Heart left ventricle (tissue), 16 donors: ENCODE measurements at places on chromosomes 4 and X.

- no peak for DNase-seq
- H3K36me3 ChIP-seq: no peaks in the 10 kb centered on the region
- no peaks in the 10 kb centered on the region for H3K27me3 ChIP-seq
- no peak overlapping the region for H3K4me3 ChIP-seq
- H3K27ac ChIP-seq: no peak overlapping the region
These were observed 25.9 kb upstream of the ETNPPL start for GRCh38 chr4:108788731-108789130.

- H3K27me3 ChIP-seq: no peaks in the 10 kb centered on the region
- no peak overlapping the region for H3K27ac ChIP-seq
- no peaks in the 10 kb centered on the region for H3K4me1 ChIP-seq
- H3K4me3 ChIP-seq: no peak overlapping the region
- DNase-seq: no peak
- no peaks in the 10 kb centered on the region for H3K36me3 ChIP-seq
These were observed 113.9 kb downstream of the RTL3 start for GRCh38 chrX:78545233-78545632.

GRCh38 chr4:46992338-46992737 is 1.0 kb downstream of the GABRA4 start:
- no peaks in the 10 kb centered on the region for H3K27me3 ChIP-seq
- DNase-seq: no peak
- H3K4me3 ChIP-seq: peak overlapping the region; percentile 61
- H3K4me1 ChIP-seq: no peaks in the 10 kb centered on the region
- no peaks in the 10 kb centered on the region for H3K36me3 ChIP-seq

DNA sequence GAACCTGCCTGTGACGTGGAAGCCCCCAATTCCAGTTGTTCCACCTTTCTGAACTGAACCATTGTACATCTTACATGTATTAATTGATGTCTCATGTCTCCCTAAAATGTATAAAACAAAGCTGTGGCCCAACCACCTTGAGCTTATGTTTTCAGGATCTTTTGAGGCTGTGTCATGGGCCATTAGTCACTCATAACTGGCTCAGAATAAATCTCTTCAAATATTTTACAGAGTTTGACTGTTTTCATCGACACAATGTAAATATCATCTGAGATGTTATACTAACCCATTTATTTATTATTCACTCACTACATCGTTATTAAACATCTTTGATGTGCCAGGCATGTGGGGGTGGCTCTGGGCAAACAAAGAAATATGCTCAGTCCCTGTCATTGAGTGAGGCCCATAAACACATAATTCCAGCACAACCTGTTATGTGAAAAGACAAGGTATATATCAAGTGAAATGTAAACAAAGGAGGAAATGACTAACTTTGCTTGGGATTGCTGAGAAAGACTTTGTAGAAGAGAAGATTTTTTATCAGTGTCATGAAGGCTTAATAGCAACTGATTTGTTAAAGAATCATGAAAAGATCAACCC is 34.5 kb upstream of the PPM1K start:
- no peak overlapping the region for H3K4me3 ChIP-seq
- H3K4me1 ChIP-seq: no peaks in the 10 kb centered on the region
- DNase-seq: no peak
- H3K27me3 ChIP-seq: no peaks in the 10 kb centered on the region
- H3K27ac ChIP-seq: no peak overlapping the region

DNA sequence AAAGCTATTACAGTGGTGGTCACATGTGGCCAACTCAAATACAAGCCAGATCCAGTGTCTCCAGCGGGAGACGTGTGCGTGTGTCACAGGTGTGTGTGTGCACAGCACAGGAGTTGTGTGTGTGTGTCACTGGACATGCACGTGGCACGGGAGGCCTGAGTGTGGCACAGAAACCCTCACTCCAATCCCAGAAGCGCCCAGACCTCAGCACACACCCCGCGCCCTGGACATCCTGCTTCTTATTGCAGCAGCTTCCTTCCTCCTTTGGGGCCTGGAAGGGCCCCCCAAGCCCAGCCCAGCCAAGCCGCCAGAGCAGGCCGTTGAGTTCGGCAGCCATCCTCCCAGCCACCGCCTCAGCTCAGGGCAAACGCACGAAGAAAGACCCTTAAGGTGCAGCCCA is 37.9 kb downstream of the ACOX3 start:
- peak overlapping the region; percentile 80 for H3K27ac ChIP-seq
- no peaks in the 10 kb centered on the region for H3K27me3 ChIP-seq
- H3K4me1 ChIP-seq: peaks cover 25% of the 10 kb centered on the region
- H3K36me3 ChIP-seq: peaks cover 46% of the 10 kb centered on the region
- H3K4me3 ChIP-seq: no peak overlapping the region

- H3K36me3 ChIP-seq: no peaks in the 10 kb centered on the region
- H3K4me3 ChIP-seq: no peak overlapping the region
- no peak for DNase-seq
- no peaks in the 10 kb centered on the region for H3K27me3 ChIP-seq
- no peaks in the 10 kb centered on the region for H3K4me1 ChIP-seq
These were observed 226.7 kb upstream of the MAD2L1 start for GRCh38 chr4:120293341-120293740.

GRCh38 chr4:89172865-89173264 is 61.5 kb downstream of the TIGD2 start:
- DNase-seq: no peak
- H3K36me3 ChIP-seq: no peaks in the 10 kb centered on the region
- no peak overlapping the region for H3K27ac ChIP-seq
- no peak overlapping the region for H3K4me3 ChIP-seq
- H3K27me3 ChIP-seq: no peaks in the 10 kb centered on the region

GRCh38 chrX:19670854-19671620 is 155.7 kb upstream of the MAP3K15 start:
- no peaks in the 10 kb centered on the region for H3K4me1 ChIP-seq
- no peak overlapping the region for H3K27ac ChIP-seq
- no peaks in the 10 kb centered on the region for H3K27me3 ChIP-seq
- no peak overlapping the region for H3K4me3 ChIP-seq
- DNase-seq: peak; percentile 42

DNA sequence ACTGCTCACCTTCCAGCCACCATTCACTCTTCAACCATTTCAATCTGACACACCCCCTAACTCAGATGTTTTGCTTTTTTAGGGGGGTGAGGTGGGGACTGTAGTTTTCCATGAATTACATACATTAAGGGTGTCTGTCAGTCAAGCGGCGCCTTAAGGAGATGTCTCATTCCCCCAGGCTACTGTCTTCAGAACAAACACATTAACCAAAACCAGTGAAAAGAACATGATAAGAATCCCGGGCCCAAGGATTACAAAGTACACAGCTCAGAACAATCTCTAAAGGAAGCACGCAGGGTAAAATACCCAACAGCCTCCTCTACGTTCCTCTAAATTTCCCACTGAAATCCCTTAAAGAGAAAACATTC is 62.5 kb upstream of the IRF2 start:
- peaks cover 11% of the 10 kb centered on the region for H3K4me1 ChIP-seq
- peak overlapping the region; percentile 98 for H3K27ac ChIP-seq
- no peaks in the 10 kb centered on the region for H3K27me3 ChIP-seq
- DNase-seq: no peak
- H3K4me3 ChIP-seq: peak overlapping the region; percentile 74

DNA sequence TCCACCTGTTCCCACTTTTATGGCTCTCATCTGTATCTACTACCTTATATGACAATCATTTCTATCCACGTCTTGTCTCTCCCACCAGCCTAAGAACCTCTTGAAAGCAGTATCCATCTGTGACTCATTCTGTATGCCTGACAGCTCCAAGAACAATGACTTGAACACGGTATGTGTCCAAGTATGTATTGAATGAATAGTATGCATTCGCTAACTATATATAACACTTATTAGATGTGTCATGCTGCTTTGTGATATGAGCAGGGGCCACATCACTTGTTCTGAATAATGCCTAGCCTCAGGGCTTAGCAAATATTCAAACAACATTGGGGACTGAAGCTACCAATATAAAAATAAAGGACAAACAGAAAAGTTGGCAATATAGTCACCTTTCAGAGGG is 4.9 kb downstream of the OPHN1 start:
- H3K4me3 ChIP-seq: no peak overlapping the region
- no peak overlapping the region for H3K27ac ChIP-seq
- DNase-seq: no peak
- no peaks in the 10 kb centered on the region for H3K36me3 ChIP-seq
- no peaks in the 10 kb centered on the region for H3K27me3 ChIP-seq

- H3K36me3 ChIP-seq: no peaks in the 10 kb centered on the region
- no peak for DNase-seq
- no peaks in the 10 kb centered on the region for H3K27me3 ChIP-seq
- H3K4me3 ChIP-seq: no peak overlapping the region
- no peaks in the 10 kb centered on the region for H3K4me1 ChIP-seq
These were observed 4.5 kb downstream of the GPM6A start for GRCh38 chr4:175807547-175807946.

GRCh38 chr4:19927381-19927780 is 324.3 kb upstream of the SLIT2 start:
- no peaks in the 10 kb centered on the region for H3K36me3 ChIP-seq
- no peak overlapping the region for H3K4me3 ChIP-seq
- no peaks in the 10 kb centered on the region for H3K4me1 ChIP-seq
- no peak for DNase-seq
- H3K27ac ChIP-seq: no peak overlapping the region

DNA sequence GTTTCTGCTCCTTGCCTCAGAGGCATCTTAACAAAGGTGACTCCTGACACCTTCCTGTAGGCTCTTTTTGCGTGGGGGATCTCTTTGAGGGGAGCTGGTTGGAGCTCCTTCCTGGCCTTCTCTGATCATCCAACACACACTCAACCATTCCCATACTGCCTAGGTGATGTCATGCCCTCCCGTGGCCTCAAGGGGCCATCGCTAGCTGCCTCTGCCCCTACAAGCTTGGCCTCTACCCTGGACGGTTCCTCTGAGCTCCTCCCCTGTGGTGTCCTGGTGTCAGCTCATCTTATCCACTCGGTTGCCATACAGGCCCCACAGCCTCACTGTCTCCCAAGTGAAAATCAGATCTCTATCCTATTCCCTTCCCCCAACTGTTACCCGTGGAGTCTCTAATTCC is 13.7 kb upstream of the ZNF185 start:
- H3K27me3 ChIP-seq: no peaks in the 10 kb centered on the region
- H3K36me3 ChIP-seq: no peaks in the 10 kb centered on the region
- no peak overlapping the region for H3K27ac ChIP-seq
- no peaks in the 10 kb centered on the region for H3K4me1 ChIP-seq
- no peak for DNase-seq

GRCh38 chrX:22349116-22349515 is 76.4 kb downstream of the CBLL2 start:
- no peak overlapping the region for H3K4me3 ChIP-seq
- DNase-seq: no peak
- H3K4me1 ChIP-seq: no peaks in the 10 kb centered on the region
- H3K27me3 ChIP-seq: no peaks in the 10 kb centered on the region
- no peak overlapping the region for H3K27ac ChIP-seq

DNA sequence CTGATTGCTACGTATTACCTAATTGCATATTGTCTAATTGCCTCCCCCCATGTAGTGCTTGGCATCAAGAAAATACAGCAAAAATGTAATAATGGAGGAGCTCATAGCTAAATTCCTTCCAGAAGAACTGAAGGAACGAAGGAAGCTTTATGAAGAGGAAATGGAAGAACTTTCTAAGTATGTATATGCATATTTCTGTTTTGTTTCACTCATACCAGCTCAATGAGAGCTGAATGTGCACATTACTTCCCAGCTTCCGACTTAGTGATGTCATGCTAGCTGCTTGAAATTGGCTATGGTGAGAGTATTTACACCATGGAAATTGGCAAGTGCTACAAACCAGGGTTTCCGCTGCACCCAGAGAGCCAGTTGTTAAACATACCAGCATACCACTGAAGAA is 34.7 kb downstream of the LONRF3 start:
- H3K27me3 ChIP-seq: no peaks in the 10 kb centered on the region
- peaks cover 4% of the 10 kb centered on the region for H3K36me3 ChIP-seq
- no peaks in the 10 kb centered on the region for H3K4me1 ChIP-seq

- H3K27ac ChIP-seq: peak overlapping the region; percentile 69
- peaks cover 4% of the 10 kb centered on the region for H3K4me1 ChIP-seq
- H3K36me3 ChIP-seq: no peaks in the 10 kb centered on the region
- peak; percentile 83 for DNase-seq
- H3K4me3 ChIP-seq: peak overlapping the region; percentile 23
- no peaks in the 10 kb centered on the region for H3K27me3 ChIP-seq
These were observed 168.7 kb upstream of the HAND2 start for GRCh38 chr4:173698557-173699262.

GRCh38 chr4:17753646-17754045 is 27.8 kb downstream of the FAM184B start:
- H3K36me3 ChIP-seq: no peaks in the 10 kb centered on the region
- H3K4me1 ChIP-seq: no peaks in the 10 kb centered on the region
- no peaks in the 10 kb centered on the region for H3K27me3 ChIP-seq
- no peak overlapping the region for H3K27ac ChIP-seq
- H3K4me3 ChIP-seq: no peak overlapping the region

DNA sequence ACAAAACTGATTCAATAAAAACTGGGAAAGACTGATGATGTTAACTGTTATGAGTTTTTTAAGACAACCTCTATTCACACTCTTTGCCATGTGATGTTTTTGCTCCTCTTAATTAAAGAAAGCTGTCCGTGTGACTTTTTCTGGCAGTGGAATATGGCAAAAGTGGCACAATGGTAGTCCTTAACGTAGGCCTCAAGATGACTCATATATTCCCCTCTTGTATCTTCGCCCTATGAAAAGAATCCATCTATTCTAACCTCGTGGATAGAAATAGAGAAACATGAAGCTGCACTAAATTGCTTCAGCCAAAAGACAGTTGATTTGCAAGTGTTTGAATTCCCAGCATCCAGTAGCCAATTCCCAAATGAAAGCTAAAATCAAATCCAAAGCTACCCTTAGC is 603.8 kb upstream of the PCDH7 start:
- H3K27me3 ChIP-seq: no peaks in the 10 kb centered on the region
- no peak overlapping the region for H3K27ac ChIP-seq
- no peak for DNase-seq
- no peaks in the 10 kb centered on the region for H3K4me1 ChIP-seq
- no peak overlapping the region for H3K4me3 ChIP-seq

DNA sequence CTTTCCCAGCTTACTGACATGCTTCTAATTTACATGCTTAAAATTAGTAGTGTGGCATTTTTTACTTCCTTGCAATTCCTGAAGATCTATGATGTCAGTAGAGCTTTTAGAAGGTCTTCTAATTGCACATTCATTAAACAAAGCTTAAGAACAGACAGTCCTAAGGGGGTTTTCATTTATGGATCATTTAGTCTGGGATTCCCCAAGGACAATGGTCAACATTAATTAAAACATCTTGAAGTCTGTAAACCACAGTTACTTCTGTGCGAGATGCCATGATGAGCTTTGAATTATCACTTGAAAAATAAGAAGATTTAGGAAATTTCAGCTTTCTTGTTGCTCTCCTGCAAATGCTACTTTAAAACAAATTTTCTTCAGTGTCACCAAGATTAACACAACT is 20.2 kb downstream of the ANXA3 start:
- peaks cover 6% of the 10 kb centered on the region for H3K36me3 ChIP-seq
- peaks cover 7% of the 10 kb centered on the region for H3K4me1 ChIP-seq
- H3K27ac ChIP-seq: no peak overlapping the region
- H3K27me3 ChIP-seq: no peaks in the 10 kb centered on the region

- H3K36me3 ChIP-seq: no peaks in the 10 kb centered on the region
- no peak overlapping the region for H3K27ac ChIP-seq
- no peaks in the 10 kb centered on the region for H3K27me3 ChIP-seq
- H3K4me1 ChIP-seq: no peaks in the 10 kb centered on the region
These were observed 10.9 kb upstream of the TET2 start for GRCh38 chr4:105135785-105136184.
